ENCODE measurements at places on chromosomes 3 and 15.
A peak's percentile ranks its signal among the peaks of the same experiment; 100 is the strongest.

DNA sequence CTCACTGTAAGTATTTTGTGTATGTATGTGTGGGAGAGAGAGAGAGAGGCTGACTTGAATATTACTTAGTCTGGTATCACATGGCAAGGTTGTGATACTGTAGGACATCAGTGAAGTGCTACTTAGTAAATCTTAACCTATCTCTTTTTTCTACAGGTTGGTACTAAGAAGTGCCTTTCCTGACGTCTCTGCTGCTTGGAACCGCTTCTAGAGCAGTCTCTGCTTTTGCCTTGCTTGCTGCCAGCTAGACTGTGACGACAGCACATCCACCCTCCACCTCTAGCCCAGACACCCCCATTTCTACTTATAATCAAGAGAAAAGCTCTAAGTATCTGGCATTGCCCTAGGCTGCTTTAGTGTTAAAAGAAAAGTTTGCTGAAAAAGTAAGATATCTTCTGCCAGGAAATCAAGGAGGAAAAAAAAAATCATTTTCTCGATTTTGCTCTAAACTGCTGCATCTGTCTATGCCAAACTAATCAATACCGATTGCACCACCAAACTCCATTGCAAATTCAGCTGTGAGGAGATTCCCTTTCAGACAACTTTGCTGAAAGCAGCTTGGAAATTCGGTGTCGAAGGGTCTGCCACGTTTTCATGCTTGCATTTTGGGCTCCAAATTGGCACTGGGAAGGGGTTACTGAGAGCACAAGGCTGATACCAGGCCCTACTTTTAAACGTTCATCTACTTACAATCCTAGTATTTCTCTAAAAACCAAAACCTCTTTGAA is 30.7 kb downstream of the MBNL1 start:
- DNase-seq: no peak

DNA sequence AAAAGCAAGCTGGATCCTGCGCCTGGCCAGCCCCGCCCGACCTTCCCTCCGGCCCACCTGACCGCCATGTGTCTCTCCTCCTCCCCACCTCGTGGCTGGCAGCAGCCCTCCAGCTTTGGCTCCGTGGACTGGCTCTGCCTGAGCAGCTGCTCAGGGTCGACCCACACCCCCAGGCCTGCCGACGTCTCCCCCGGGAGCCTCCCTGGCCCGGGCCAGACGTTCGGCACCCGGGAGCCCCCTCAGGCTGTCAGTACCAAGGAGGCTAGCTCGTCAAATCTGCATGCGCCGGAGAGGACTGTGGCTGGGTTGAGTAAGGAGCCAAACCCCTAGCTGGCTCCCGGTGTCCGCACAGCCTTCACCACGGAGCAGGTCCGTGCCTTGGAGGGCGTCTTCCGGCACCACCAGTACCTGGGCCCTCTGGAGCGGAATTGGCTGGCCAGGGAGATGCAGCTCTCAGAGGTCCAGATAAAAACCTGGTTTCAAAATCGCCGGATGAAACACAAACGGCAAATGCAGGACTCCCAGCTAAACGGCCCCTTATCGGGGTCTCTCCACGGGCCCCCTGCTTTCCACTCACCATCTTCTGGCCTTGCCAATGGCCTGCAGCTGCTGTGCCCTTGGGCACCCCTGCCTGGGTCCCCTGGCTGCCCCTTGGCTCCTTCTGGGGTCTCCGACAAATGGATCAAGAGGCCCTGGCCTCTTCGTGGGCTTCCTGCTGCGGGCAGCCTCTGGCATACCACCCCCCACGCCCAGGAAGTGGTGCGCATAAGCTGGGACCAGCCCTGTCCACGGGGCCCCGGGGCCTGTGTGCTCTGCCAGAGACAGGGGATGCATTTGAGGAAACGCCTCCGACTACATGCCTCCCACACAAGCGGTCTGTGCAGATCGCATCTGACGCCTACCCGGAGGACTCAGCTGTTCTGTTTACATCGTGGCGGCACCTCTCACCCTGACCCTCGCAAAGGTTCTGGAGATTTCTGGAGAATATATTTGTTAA is 345.0 kb downstream of the ZNF385D start:
- DNase-seq: no peak

DNA sequence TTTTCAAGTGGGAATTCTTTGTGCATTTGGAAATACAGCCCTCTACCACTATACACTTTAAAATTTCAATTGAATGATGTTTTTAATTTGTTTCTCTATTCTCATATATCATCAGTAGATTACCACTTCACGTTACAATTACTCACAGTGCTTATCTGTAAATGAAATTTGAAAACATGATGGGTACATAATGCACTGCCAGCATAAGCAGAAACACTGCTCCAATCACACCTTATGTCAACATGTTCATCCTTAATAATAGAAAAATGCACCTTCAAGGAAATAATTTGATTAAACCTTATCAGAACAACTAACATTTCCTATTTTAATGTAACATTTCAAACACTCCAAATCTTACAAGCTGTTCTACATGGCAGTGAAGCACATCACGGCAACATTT is 718.4 kb downstream of the GBE1 start:
- no peak for DNase-seq

DNA sequence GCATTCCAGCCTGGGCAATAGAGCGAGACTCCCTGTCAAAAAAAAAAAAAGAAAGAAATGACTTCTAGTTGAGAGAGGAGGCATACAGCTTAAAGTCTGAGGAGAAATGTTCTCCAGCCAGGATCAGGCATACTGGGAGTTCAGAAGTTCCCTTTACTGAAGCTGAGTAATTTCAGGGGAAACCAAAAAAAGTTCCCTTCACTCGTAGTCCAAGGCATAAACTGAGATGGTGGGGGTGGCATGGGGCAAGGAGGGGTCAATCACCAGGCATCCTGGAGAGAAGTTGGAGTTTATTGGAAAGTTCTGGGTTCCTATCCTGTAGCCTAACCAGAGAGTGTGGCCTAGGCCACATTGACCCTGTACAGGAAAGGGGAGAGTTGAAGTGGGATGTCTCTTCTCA is 5.9 kb downstream of the GPX1 start:
- no peak for DNase-seq

- DNase-seq: no peak
Measured at GRCh38 chr3:28502397-28502937, 153.8 kb upstream of the AZI2 start.

DNA sequence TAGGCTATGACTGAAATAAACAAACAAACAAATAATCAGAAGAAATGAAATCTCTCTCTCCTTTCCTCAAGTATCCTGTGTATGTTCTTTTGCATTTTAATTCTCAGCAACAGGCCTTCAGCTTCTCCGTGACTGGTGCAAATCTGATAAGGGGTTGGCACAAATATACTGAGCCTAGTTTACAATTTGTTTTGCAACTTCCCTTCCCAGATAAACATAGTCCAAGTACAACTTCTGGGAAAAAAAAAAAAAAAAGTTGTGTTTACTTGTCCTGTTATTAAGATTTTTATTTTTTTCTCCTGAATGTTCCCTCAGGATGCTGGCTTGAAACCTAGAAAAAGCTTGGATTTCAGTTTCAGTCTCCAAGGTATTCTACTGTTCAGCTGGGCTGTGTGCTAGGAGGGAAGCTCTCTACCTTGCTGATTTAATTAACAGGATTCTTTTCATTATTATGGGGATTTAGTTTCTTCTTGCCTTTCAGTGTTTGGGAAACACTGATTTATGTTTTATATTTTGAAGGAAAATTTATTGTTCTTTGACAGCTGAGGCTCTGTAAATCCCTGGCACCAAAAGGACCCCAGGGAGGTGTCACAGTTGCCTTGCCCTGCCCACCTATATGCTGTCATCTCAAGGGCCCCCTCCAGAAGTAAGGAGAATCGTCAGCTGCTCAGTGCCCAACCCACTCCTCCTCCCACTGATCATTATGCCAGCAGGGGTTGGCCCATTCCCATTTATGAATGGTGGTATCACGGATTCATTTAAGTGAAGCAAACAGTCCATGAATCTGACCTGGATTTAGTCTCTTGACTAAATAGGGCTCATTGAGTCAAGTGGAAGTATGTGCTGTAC is 185.2 kb downstream of the MEIS2 start:
- DNase-seq: no peak

- DNase-seq: no peak
Measured at GRCh38 chr3:178586076-178586475, 49.8 kb downstream of the KCNMB2 start.

DNA sequence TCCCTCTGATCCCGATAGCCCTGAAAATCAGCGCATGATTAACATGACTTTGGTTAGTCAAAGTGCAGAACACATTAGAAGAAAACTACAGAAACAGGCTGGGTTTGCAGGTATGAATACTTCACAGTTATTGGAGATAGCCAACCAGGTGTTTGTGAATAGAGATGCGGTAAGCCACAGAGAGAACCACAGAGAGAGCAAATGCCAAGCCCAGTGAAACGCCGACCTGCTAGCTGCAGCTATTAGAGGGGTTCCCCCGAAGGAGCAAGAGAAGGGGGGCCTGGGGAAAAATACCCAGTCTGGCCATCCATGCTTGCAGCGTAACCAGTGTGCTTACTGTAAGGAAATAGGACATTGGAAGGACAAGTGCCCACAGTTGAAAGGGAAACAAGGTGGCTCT is 523.9 kb upstream of the CNTN3 start:
- DNase-seq: no peak

DNA sequence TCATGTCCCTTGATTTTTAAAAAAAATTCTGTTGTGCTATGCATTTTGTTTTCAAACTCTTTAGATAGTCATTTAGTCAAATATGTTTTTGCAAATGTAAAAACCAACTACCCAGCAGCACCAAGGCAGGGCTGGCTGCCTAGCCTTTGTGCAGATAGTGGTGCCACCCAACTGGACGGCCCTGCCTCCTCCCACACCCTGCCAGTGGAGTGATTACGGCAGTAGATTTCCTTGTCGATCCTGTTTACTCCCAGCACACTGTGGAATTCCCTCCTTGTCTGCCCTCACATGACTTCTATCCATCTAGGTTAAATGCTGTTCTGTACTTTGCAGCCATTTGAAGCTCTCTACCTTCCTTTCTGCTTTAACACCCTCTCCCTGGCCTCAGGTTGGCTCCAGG is 79.4 kb upstream of the PLXNA1 start:
- no peak for DNase-seq

DNA sequence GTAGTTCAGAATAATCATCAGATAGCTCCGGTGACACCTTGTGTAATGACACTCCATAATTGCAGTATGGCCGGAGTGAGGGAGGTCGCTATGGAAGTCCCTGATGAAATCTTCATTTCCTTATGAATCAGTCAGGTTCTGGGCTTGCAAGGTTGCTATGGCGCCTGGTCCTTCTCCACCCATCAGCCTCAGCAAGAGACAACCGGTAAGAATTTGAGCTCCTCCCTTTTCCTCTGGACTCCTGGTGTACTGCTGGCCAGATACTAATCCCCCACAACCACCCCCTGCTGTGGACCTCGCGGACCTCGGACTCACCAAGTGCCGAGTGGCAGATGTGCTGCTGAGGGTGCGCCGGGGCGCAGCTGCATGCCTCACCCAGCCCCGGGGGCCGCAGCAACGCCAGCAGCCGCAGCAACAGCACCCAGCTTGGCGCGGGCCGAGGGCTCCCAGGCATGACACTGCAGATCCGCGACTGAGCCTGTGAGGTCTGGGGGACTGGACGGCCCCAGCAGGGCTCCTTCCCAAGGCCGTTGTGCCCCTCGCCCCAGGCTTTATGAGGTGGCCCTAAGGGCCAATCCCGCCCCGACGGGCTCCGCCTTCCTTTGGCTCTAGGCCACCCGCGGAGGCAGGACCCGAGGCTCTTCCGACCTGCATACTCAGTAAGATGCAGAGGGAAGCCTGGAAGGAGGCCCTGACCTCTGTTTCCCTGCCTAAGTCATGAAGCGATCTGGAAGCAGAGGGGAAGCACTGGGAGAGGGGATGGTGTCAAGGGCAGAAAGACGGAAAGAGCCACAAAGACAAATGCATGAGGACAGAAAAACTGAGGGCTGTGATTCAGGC is at the start of gene TIMP4:
Gene TIMP4, minus strand, starts transcription at position 526 of the 840 bp plus-strand sequence. Its CDS starts 72 bp downstream, at position 454.
- peak; percentile 34 for DNase-seq

GRCh38 chr3:23254282-23254681 is 51.2 kb downstream of the UBE2E2 start:
- DNase-seq: no peak

- peak; percentile 71 for DNase-seq
Measured at GRCh38 chr15:89812011-89812846, 2.4 kb downstream of the ANPEP start.

- peak; percentile 92 for DNase-seq
Measured at GRCh38 chr3:123660900-123661299, 76.0 kb upstream of the HACD2 start.

- DNase-seq: peak; percentile 13
Measured at GRCh38 chr3:129617381-129618185, 11.1 kb upstream of the PLXND1 start.

DNA sequence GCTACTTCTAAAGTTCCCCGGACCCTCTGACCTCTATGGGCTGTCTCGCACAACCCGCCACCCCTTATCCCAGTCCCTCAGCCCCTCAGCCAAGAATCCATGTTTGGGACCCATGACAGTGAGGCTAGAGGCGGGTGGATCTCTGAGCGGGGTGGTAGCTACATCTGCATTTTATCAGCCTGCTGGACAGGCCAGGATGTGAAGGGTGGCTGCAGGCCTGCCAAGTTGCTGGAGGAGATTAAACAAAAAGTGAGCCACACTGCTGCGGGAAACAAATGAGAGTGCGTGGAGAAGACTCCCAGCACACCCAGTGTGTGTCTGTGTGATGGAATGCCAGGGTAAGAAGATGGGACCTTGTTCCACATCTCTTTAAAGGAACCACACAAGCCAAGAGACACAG is 51.1 kb upstream of the SPATA12 start:
- peak; percentile 34 for DNase-seq

GRCh38 chr3:45309876-45310275 is 78.5 kb upstream of the LARS2 start:
- DNase-seq: no peak

DNA sequence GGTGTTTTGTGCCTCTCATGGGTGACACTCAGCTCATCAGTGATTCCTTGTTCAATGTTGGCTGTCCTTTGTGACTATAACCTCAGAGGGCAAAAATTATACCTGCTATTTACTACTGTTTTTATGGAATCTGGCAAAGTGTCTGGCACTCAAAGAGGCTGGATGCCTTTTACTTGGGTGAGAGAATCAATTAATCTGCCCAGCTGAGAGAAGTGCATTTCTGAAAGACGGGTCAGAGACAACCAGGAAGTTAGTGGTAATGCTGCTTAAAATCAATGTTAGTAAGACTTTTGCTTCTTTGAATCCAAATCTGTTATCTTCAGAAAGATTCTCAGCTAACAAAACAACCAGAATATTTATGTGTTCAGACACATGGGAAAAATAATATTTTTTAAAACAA is 436.2 kb upstream of the SUCLG2 start:
- no peak for DNase-seq

- DNase-seq: no peak
Measured at GRCh38 chr15:38042211-38042610, 107.8 kb downstream of the TMCO5A start.

Data from heart right ventricle (tissue), 16 donors.